Skeletal muscle tissue (tissue), 5 donors: ENCODE measurements at places on chromosomes 7 and 10. TPM values are rescaled to one million over a fixed set of nuclear protein-coding genes. Genes with fewer than 3 reads are reported as not detected.

Gene PLEKHA1
- total RNA-seq: 23.5 TPM

Gene ZNF503
- total RNA-seq: 3.7 TPM

Gene AGAP5
- total RNA-seq: 4.7 TPM

Gene CALHM3
- not detected for total RNA-seq

Gene MRLN
- total RNA-seq: 156 TPM

Gene TRPV5
- total RNA-seq: not detected

Gene PRSS2
- not detected for total RNA-seq

Gene GTF2IRD2
- 36.0 TPM for total RNA-seq
